ENCODE measurements at places on chromosomes 16 and 17.

GRCh38 chr17:39173526-39174274, 7.7 kb upstream of the ARL5C start:
- no peak for DNase-seq

- no peak for DNase-seq
Measured at GRCh38 chr16:65689726-65690125, 567.9 kb upstream of the CDH11 start.

DNA sequence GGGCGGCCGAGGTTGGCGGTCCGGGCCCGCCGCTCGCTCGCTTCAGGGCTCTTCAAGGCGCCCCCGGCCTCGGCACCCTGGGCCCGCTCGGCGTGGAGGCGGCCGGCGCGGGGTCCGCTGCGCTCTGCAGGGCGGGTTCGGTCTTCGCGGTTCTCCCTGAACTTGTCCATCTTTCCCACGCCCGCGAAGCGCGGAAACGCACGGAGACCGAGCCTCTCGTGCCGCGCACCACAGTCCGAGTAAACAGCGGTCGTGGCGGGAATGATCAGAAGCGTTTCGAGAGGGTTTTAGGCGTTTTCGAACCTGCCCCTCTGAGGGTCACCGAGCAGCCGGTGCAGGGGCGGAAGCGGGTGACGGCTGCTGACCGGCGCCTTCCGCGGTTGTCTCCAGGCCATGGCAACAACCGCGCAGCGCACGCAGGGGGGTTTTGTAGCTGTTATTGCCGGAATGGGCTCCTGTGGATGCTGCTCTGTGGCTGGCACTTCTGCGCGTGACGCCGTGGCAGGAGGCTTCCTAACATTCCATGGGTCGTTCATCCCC, 414 bp downstream of the NARF start:
- no peak for DNase-seq

GRCh38 chr17:80103449-80104085, 2.2 kb downstream of the GAA start:
- DNase-seq, result no peak

DNA sequence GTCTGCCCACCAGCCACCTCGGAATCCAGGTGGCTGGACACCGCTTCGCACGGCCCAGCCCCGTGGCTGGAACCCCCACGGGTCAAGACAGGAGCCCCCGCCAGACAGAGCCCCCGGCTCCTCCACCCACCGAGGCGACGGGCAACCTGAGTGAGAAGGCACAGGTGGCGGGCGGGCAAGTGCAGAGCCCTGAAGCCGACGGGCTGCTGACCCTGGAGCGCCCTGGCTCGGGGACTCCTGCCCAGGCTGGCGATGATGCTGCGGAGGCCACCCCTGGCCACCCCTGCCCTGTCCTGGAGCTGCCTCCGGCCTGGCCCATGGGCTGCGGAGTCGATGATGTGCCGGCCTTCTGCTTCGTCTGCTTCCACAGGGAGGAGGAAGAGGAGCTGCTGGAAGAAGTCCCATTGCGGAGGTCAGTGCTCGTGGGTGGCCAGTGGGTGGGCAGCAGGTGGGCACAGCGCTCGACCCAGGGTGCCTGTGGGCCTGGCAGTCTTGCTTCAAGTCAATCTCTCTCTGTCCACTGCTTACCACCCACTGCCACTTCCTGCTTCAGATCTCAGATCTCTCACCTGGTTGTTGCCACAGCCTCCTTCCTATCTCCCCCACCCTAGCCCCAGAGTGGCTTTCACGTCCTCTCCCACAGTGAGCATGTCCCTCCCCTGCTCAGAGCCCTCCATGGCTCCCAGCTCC, 33.1 kb upstream of the SBK1 start:
- no peak for DNase-seq

DNA sequence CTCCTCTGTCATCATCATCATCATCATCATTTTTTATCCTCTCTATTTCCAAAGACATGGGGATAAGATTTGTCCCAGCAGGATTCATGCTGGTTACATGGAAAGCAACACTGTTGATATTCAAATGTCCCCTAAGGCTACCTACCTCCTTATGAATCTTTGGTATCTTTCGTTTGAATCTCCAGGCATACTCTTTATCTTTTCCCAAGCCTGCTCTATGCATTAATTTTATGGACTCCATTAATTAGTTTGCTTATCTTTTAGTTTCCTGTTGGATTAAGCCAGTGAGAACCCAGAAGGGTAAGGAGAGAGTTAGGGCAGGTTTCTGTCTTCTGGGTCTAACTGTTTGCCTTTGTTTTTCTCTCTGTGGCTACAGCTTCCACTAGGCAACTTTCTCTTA, 129.6 kb upstream of the GOT2 start:
- no peak for DNase-seq

DNA sequence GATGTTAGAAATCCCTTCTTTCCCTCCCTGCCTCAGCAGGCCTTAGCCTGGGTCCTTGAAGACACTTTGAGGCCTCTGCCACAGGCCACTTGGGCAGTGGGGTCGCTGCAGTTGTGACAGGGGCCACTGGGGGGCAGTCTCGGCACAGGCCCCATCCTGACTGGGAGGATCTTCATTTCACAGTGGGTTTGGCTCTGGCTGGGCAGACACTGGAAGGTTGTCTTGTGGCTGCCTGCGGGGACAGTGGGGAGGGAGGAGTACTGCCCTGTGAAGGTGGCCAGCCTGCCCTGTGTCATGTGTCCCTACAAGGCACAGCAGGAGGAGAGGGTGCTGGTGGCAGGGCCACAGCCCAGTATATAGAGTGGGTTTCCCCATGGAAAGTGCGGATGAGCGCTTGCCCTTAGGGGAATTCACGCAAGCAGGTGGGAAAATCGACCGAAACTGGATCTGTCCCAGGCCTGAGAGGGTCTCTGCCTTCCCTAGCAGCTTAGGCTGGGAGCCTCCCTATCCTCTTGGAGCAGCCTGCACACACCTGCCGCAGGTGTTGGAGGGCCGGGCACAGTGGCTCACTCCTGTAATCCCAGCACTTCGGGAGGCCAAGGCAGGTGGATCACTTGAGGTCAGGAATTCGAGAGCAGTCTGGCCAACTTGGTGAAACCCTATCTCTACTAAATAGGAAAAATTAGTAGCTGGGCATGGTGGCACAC, 28.8 kb downstream of the GINS2 start:
- DNase-seq, result no peak

- DNase-seq, result no peak
Measured at GRCh38 chr16:14132696-14133048, 61.6 kb downstream of the MRTFB start.

DNA sequence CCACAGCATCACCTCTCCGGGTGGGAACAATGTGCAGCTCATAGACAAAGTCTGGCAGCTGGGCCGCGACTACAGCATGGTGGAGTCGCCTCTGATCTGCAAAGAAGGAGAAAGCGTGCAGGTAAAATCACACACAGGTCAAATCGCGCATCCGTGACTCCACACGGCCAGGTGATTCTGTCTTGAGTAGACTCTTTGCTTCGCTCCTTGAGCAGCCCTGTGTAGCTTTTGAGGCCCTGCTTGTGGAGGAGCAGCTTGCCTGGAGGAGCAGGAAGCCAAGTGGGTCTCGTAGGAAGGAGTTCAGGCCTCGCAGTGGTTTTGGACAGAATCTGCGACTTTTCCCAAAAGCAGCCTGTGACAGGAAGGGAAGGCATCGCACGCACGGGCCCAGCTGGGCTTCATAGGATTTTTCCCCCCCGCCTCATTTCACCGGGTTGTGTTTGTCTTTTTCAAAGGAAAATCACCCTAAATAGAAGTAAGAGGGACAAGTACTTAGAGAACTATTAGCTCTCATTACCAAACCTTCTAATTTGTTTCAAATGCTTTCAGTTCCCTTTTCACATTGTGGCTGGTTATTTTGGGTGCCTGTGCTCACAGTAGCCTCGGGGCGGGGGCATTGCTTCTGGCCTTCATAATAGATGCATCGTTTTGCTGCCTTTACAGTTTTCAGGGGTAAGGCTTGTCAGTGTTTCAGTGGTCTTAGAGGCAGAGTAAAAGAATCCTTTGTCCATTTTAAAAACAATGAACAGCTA, 71.5 kb downstream of the SEC14L1 start:
- peak; percentile 27 for DNase-seq

DNA sequence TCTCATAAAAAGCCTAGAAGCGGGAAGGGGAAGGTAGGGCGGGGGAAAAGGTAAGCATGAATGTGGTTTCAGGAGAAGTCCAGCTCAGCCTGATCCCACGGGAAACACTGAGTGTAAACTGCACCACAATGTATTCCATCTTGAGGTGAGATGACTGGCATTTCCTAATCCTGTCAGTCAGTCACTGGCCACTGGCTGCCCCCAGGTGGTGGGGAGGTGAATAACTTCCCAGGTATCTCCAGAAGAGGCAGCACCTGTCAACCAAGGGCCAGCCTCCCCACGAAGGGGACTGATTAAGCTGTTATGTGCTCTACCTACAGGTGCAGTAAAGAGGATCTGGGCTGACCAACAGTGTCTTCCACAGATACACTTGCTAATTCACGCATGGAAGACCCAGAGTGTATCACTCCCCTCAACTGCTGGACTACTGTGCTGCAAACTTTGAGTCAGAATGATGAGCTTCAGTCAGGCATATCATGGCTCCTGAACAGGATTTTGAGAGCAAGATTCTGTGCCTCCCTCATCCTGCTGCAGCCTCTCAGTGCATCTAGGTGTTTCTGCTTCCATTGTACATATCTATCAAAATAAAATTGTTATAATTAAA, 108.5 kb upstream of the CCL2 start:
- DNase-seq, result no peak

GRCh38 chr17:29616300-29617048, 6.2 kb downstream of the CORO6 start:
- no peak for DNase-seq
